ENCODE measurements at places on chromosomes 1 and 21.

DNA sequence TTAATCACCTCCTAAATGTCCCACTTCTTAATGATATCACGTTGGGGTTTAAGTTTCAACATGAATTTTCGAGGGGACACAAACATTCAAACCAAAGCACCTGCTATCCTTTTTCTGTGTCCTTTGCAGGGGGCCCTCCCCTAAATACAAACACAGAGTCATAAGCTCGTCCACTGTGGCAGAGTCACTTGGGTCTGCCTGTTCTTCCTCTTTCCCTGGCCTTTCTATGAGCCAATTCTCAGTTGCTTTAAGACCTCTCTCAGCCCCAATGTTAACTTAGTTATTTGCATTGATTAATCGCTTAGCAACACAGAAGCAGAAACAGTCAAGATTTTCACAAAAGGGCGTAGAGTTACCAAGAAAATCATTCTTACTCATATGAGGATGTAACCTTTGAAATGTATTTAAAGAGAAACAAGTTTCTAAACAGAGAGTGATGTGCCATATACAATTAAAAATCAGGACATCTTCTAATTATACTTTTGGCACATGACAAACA lies 14.9 kb downstream of the APCS start:
- no peak for DNase-seq

- DNase-seq: no peak
These were observed 292.7 kb downstream of the DUSP10 start for GRCh38 chr1:221449194-221449593.

GRCh38 chr1:168392958-168393549 lies 112.4 kb downstream of the TBX19 start:
- no peak for DNase-seq

DNA sequence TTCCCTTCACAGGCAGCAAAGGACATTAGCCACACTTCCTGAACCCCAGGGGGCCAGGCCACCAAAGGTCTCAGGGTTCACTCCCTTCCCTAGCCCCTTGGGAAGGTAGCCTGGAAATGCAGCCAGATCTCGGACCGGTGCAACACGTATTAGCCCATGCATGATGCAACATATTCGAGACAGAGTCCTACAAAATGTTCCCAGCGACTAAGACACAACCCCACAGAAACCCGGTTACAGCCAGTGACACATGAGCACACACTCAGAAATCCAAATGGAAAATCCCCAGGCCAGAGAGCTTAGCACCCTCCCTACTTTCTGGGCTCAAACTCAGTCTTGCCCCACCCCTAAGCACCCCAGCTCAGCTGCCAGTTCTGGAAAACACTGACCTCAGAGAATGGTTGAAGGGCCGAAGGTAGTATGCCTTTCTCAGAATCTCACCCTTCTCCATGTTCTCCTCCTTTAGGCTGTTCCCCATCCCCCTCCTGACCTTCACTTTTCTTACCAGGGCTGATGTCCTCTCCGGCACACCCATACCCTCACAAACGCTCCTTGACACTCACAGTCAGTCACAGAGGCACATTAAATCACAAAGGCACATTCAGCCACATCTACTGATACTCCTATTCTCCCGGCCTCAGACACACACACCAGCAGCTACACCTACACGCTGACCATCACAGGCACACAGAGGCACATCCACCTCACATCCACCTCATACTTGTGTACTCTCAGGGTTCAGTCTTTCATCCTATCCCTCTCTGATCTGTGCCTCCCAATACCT lies at the start of gene TSPAN1:
Gene TSPAN1, plus strand, starts transcription at position 640 of the 784 bp plus-strand sequence. CDS start 6,021 bp downstream, outside the sequence.
- DNase-seq: no peak

DNA sequence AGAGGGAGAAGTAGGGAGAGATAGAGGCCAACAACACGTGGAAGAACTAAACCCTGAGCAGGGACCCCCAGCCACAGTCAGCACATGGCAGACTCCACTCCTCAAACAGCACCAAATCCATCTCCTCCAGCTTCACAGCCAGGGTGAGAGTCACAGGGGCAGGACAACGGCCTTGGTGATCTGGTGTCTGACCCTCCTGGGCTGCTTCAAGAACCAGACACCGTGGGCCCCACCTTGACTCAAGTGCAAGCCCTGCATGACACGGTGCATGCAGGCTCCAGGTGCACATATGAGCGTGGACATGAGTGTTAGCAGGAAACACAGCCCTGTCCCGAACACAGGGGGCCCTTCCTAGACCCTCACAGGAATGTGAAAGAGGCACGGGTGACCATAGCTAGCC lies 21.9 kb downstream of the S100A7 start:
- no peak for DNase-seq
